ENCODE measurements at places on chromosomes 1 and 21.

- no peak for DNase-seq
These were observed 18.6 kb downstream of the ABCG1 start for GRCh38 chr21:42237577-42237976.

DNA sequence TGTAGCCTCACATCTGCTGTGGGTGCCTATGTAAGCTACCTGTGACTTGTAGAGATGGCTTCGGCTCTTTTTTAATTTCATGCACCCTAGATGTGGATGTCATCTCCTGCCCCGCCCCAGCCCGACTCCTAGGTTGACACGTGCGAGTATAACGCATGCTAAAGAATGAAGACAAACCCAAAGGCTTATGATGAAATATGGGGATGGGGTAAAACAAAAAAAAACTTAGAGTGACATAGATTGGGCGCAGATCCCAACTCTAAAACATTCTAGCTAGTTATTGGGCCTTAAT, 613 bp upstream of the ERO1B start:
- DNase-seq: no peak

DNA sequence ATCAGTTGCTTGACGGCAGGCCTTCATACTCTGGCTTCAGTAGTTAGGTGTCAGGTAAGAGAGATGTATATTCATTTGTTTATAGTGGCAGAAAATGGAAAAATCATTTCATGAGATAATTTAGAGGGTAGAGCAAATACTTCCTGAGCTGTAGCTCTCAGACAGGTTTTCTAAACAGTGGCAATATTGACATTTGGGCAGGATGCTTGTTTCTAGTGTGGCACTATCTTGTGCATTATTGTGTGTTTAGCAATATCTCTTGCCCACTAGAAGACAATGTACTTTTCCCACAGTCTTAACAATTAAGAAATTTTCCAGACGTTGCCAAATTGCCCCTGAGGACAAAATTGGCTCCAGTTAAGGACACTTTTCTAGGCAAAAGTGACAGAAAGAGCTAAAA, 1143.1 kb downstream of the PLA2G4A start:
- DNase-seq: no peak

GRCh38 chr1:243250102-243250501, 5.0 kb downstream of the CEP170 start:
- DNase-seq: no peak

DNA sequence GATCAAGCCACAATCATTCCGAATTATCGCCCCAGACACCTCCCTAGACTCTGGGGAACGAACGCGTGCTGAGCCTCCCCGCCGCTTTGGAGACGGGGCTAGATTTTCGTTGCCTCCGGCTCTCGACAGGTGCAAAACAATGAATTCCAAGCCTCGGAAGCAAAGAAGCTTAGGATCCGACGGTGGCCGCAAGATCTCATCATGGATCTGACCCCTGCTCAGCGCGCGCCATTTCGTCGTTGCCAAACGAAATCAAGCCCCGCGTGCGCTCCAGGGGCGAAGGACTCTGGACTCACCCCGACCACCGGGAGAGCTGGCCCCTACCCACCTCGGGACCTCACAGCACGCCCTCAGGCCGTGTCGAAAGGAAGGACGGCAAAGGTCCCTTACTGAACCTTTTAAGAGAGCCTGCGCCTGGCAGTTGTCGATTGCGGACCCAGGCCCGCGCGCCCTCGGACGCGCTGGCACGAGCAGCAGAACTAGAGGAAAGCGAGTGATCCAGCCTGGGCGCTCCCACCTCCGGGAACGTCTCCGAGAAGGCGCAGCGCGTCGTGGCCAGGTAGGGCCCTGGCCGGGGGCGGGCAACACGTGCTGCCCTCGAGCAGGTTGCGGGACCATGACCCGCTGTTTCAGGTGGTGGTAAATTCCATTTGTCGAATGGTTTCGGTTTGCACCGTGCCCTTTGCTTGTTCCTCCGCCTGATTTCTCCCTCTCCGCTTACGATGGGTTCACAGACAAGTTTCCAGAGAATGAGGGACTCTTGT, 1.6 kb upstream of the RUNX3 start:
- no peak for DNase-seq

DNA sequence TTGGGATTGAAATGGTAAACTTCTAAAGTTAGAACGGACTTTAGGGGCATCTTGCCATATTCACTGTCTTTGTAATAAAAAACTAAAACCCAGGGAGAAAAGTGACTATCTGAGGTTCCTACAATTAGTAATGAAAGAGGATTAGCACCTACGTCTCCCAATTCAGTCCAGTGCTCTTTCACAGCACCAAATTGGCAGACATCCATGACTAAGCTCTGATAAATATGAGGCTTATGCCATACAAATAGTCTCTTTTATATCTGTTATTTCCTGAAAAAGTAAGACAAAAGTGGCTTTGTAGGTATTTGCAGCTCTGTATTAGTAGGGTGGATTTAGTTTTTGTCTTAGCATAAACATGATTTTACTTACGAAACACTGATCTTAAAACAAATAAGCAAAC, 315.0 kb upstream of the NRIP1 start:
- DNase-seq: no peak

- DNase-seq: no peak
These were observed 3.4 kb downstream of the PIGV start for GRCh38 chr1:26791148-26791547.

DNA sequence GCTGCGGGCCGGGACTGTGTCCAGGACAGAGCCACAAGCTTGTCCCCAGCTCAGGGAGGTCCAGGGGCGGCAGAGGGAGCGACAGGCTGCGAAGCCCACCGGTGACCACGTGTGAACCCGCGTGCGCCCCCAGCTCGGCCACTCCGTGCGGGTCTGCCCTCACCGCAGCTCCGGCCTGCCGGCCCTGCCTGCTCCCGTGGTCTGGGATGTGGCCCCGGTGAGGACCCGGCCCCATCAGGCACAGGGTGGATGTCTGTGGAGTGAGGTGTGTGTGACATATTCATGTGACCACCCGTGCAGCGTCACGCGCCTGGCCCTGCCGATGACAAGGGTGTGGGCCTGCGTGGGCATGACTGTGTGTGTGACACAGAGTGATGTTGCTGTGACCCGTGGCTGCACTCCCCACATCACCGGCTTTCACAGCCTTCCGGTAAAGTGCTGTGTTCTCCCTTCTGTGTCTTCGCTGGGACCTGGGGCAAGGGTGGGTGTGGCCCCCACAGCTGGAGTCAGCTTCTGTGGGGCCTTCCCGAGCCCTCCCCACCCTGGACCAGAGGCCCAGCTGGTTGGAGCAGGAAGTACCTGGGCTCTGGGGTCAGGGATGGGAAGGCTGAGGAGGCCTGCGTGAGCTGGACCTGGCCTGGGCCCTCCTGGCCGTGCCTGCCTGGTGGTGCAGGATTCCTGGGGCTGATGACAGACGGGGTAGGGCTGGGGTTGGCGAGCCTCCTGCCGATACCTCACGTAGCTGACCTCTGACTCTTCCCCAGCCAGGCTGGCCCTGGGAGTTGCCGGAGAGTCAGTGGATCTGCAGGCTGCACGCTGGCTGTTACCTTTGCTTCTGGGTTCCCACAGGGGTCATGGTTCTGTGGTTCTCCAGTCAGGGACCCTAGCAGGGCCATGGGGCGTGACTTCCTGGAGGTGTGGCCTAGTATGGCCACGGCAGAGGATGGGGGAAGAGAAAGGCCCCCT, 4.1 kb downstream of the RNF223 start:
- no peak for DNase-seq

DNA sequence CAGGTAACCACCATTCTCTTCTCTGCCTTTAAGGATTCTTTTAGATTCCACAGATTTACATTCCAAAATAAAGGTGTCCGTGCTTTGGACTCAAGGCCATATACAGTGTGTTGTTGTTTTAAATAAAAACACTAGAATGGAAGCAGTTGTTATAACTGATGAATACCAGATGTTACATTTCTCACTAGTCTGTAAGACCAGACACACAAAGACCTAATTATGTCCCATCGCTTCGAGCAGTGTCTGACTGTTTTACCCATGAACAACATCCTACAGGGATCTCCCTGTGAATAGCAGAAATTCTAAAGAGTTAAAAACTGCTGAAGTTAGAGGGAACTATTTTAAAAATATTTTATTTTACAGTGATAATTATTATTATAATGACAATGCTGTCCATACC, 574.7 kb upstream of the ZP4 start:
- DNase-seq: no peak

DNA sequence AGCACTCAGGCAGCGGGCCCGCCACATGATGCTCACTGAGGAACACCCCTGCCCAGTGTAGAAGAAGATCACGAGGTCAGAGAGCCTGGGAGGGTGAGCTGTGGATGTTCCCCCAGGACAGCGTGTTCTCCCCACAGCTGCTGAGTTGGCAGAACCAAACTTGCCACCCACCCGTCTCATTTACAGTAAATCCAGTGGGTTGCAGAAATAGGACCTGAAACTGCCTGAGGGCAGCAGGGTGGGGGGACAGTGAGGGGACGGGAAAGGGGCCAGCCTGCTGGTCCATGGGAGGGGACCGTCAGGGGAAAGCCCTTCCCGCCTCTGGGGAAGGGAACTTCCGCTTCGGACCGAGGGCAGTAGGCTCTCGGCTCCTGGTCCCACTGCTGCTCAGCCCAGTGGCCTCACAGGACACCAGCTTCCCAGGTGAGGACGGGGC, at the start of gene C1QB:
Gene C1QB, plus strand, starts transcription at position 356 of the 436 bp plus-strand sequence. CDS start 6,227 bp downstream, outside the sequence.
- no peak for DNase-seq

DNA sequence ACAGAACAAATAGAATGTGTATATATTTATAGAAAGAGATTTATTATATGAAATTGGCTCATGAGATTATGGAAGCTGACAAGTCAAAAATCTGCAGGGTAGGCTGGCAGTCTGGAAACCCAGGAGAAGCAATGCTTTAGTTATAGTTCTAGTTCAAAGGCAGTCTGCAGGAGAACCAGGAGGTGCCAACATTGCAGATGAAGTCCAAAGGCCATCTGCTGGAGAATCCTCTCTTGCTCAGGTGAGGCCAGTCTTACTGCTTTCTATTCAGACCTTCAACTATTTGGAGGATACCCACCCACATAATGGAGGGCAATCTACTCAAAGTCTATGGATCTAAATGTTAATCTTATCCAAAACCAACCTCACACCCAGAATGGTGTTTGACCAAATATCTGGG, 75.9 kb upstream of the MRPS6 start:
- DNase-seq: no peak

DNA sequence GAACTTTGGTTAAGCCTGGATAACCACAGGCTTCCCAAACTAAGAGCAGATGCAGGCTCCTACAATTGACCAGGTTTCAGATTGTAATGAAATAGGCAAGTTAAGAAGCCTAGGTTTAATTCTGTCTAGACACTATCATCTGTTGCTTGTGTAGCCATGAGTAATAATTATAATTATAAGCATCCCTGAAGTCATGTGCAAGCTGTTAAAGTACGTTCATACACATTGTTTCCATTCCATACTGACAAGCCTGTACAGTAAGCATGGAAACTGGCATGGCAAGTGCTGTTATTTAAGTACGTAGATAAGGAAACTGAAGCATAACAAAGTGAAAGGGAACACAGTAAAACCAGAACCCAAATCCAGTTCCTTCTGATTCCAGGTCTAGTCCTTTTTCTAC, 557.2 kb upstream of the BEND5 start:
- no peak for DNase-seq

GRCh38 chr1:86825319-86825718, 88.6 kb downstream of the SELENOF start:
- DNase-seq: no peak

DNA sequence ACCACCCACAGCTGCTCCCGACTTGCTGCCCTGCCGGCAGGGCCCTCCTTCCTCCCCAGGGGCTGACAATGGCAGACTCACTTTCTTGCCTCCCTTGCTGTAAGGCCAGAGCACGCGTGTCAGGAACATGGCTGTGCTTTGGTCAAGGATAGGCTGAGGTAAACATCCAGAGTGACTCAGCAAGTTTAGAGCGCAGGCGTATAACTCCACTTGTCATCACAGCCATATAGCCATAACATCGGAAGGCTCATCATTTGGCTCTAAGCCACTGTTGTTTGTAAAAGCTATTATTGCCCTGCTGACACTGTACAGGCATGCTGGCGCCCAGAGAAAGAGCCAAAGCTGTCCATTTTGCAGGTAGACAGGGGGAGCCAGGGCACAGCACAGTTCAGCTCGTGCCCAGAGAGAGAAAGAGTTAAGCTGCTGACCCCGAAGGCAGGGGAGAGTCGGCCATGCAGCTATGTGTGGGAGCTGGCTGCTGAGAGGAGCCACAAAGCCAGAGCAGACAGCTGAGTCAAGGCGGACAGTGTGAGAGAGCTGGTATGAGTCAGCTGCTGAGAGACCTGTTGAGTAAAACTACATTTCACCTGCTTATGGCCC, 60.6 kb downstream of the GNG4 start:
- no peak for DNase-seq

DNA sequence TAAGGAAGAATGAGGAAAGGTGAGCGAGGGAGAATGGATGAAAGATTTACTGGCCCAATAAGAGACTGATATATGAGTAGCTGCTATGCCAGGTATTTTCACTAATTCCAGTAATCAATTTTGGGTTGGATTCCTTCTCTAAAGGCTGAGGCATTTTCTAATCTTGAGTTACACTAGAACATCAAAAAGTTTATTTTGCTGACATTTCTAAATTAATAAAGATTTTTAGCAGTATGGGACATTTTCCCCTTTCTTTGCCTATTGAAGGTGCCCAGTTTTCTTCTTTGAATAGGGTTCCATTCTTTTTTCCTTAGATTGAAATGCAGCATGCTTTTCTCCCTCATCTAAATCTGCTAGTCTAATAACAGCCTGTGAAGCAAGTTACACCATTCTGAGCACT, 52.9 kb downstream of the ZNHIT6 start:
- DNase-seq: no peak

DNA sequence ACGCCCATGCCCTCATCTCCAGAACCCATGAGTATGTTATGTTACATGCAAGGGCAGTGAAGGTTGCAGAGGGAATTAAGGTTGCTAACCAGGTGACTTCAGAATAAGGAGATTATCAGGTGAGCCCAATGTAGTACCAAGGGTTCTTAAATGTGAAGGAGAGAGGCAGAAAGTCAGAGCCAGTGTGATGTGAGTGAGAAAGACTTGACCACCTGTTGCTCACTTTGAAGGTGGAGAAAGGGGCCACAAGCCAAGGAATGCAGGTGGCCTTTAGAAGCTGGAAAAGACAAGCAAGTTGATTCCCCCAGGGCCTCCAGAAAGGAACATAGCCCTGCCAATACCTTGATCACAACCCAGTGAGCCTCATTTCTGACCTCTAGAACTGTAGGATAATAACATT, 84.7 kb upstream of the CLDN14 start:
- no peak for DNase-seq

- DNase-seq: no peak
These were observed 27.2 kb upstream of the ERG start for GRCh38 chr21:38525454-38525853.

- no peak for DNase-seq
These were observed 10.5 kb upstream of the C1orf21 start for GRCh38 chr1:184376369-184376768.
